Metanephros (tissue), 2 donors: ENCODE measurements at places on chromosomes 2 and 18. TPM values are rescaled to one million over a fixed set of nuclear protein-coding genes. Genes with fewer than 3 reads are reported as not detected.

The IAH1 gene
- 32.1 TPM for total RNA-seq

The DSC3 gene
- total RNA-seq = 1.6 TPM

The CCDC68 gene
- total RNA-seq = 9.3 TPM

The SNRNP27 gene
- total RNA-seq = 30.4 TPM

The FAM161A gene
- 6.9 TPM for total RNA-seq

The SULT1C3 gene
- not detected for total RNA-seq

The ALKAL2 gene
- 2.7 TPM for total RNA-seq

The PSD4 gene
- total RNA-seq = 18.4 TPM

The ICOS gene
- 0.23 TPM for total RNA-seq

The FOXD4L1 gene
- 0.12 TPM for total RNA-seq

The DGKD gene
- total RNA-seq = 32.5 TPM

The DOK6 gene
- total RNA-seq = 15.8 TPM

The LOXHD1 gene
- 2.2 TPM for total RNA-seq

The RNF152 gene
- total RNA-seq = 51.4 TPM

The SATB2 gene
- total RNA-seq = 9.1 TPM

The CCDC121 gene
- 6.2 TPM for total RNA-seq

The PLCL1 gene
- 23.7 TPM for total RNA-seq

The IL36B gene
- not detected for total RNA-seq

The ANAPC1 gene
- 60.9 TPM for total RNA-seq

The FAM228B gene
- total RNA-seq = 18.7 TPM

The CMPK2 gene
- 7.6 TPM for total RNA-seq

The PRKRA gene
- total RNA-seq = 93.0 TPM

The MAP3K19 gene
- 0.12 TPM for total RNA-seq

The BCL11A gene
- total RNA-seq = 11.0 TPM

The GALNT1 gene
- 36.1 TPM for total RNA-seq

The LPIN1 gene
- total RNA-seq = 29.3 TPM

The SERPINB12 gene
- not detected for total RNA-seq

The EFEMP1 gene
- 75.9 TPM for total RNA-seq

The MC5R gene
- 0.47 TPM for total RNA-seq

The ZSWIM2 gene
- not detected for total RNA-seq

The SLC11A1 gene
- total RNA-seq = 15.5 TPM

The SPATA3 gene
- not detected for total RNA-seq

The KRCC1 gene
- 11.2 TPM for total RNA-seq

The WNT10A gene
- 2.0 TPM for total RNA-seq

The SOWAHC gene
- total RNA-seq = 18.5 TPM

The ARHGAP28 gene
- total RNA-seq = 56.5 TPM

The HJURP gene
- 13.3 TPM for total RNA-seq

The UGT1A4 gene
- total RNA-seq = 0.29 TPM

The LRRC30 gene
- 6.4 TPM for total RNA-seq

The ACOXL gene
- total RNA-seq = 0.99 TPM

The SNORC gene
- total RNA-seq = 0.93 TPM

The AQP4 gene
- 0.93 TPM for total RNA-seq

The WNT6 gene
- total RNA-seq = 0.82 TPM

The TOGARAM2 gene
- total RNA-seq = 0.53 TPM

The MBD5 gene
- 67.3 TPM for total RNA-seq

The CRYGC gene
- not detected for total RNA-seq

The STEAP3 gene
- 9.1 TPM for total RNA-seq

The RALB gene
- total RNA-seq = 41.0 TPM

The HOXD9 gene
- total RNA-seq = 50.0 TPM

The LBX2 gene
- total RNA-seq = 1.1 TPM

The GRB14 gene
- total RNA-seq = 19.0 TPM

The OXER1 gene
- total RNA-seq = 8.1 TPM

The MTCL1 gene
- total RNA-seq = 16.1 TPM

The PIEZO2 gene
- total RNA-seq = 31.1 TPM

The C2orf49 gene
- total RNA-seq = 12.4 TPM

The CPLX4 gene
- total RNA-seq = not detected
